ENCODE measurements at places on chromosomes 7 and 10.

DNA sequence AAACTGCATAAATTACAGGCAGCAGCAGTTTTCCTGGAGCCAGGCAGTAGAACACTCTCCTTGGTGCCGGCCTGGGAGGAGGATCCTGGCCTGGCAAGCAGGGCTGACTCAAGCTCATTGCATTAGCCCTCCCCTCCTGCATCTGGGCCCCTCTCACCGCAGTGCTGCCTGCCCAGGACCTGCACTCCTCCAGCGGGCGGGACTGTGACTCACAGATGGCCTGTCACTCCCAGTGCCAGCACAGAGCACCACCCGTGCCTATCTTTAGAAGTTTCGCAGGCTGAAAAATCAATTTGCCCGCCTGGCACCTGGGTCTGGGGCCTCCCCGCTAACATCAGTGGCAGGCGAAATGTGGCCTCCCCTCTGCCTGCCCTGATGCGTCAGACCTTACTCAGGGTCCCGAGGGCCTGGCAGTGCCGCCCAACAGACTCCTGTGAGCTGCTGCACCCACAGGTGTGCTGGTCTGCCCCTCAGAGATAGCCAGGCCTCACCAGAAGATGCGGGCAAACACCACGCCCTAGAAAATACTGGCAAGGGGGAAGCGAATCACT lies 123.8 kb downstream of the KCNMA1 start:
- DNase-seq: no peak

DNA sequence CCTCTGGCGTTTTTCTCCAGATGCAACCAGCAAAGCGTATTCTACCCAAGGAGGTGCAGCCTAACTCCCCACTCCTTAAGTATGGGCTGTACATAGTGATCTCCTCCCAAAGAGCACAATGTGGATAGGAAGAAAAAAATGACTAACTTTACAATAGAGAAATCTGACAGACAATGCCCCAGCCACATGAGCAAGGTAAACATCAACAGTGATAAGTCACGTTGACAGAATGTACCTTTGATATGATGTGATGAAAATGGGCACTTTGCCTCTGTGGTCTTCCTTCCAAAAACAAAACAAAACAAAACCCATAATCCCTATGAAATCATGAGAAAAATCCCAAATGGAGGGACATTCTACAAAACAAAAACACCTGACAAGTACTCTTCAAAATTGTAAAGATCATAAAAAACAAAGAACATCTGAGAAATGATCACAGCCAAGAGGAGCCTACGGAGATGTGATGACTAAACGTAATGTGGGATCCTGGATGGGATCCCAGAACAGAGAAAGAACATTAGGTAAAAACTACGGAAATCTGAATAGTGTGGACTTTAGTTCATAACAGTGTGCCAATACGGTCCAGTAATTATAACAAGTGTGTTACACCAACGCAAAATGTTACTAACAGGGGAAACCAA lies 50.6 kb downstream of the ABLIM1 start:
- no peak for DNase-seq

GRCh38 chr7:128321044-128321422 lies 22.7 kb downstream of the RBM28 start:
- no peak for DNase-seq

DNA sequence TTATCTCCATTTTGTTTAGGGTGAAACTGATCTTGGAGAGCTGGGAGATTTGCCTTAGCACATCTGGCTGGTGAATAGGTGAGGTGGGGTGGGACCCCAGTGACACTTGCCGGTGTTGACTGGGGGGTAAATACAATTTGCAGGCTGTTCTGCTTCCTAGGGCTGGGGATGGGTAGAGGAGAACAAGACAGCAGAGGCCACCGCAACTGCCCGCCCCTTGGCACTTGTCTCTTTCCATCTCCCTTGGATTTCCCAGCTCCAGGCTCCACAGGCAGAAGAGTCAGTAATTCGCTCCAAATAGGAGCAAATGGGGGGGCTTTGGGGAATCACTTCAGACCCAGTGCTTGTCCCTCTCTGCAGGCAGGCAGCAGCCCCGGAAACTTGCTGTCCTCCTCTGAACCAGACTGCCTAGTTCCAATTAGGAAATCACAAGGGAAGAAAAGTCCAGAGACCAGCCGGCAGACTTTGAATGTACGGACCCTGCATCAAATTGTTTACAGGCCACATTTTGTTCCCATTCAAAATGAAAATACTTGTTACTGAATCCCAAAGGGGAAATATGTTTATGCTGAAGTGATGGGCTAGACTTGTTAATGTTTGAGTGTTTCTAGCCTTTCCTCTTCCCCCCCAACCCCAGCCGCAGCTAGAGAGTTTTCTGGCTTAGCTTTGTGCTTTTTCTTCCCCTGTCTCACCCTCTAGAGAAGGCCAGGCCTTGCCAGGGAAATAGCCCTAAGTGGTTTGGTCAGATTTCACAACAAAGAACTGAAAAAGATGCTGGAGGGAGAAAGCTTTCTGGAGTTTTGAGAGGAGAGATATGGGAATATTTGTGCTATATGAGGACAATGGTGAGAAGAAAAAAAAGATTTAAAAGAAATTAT lies 10.0 kb upstream of the INPP5F start:
- no peak for DNase-seq

- no peak for DNase-seq
Observed at GRCh38 chr10:102504976-102505300, 1.2 kb downstream of the SUFU start.
